ENCODE measurements at places on chromosomes 1 and 21.
A peak's percentile ranks its signal among the peaks of the same experiment; 100 is the strongest.

DNA sequence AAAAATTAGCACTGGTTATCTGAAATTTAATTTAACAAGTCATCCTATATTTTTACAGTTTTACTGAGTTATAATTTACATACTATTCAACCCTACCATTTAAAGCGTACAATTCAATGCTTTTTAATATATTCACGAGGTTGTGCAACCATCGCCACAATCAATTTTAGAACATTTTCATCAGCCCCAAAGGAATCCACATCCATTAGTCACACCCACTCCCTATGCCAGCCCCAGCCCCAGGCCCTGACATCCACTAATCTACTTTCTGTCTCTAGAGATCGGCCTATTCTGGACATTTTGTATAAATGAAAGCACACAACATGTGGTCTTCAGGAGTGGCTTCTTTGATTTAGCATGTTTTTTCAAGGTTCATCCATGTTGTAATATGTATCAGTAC, 134.7 kb downstream of the PSMG1 start:
- no peak for DNase-seq

GRCh38 chr21:31201144-31201543, 142.9 kb downstream of the TIAM1 start:
- no peak for DNase-seq

DNA sequence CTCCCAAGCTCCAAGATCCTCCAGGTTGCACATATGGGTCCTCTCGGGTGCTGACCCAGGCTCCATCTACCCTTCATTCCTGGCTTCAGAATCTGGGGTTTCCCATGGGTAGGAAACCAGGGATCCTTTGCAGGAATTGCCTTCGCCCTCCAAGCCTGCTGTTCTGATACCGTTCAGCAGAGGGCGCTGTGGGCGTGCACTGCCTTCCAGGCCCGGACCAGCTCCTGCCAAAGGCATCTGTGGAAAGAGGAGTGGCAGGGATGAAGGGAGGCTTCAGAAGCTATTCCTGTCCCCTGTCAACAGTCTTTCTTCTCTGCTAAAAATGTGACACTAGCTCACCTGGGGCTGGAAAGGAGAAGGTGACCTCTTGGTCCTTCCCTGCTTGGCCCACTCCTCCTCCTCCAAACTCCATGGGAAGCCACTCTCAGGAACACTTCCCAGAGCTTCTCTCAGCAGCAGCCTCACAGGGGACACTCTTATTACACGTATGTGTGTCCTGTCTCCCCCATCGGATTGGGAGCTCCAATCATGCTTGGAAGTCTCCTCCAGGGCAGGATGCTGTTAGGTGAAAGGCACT, 71.2 kb downstream of the VWA5B1 start:
- DNase-seq = peak; percentile 37

DNA sequence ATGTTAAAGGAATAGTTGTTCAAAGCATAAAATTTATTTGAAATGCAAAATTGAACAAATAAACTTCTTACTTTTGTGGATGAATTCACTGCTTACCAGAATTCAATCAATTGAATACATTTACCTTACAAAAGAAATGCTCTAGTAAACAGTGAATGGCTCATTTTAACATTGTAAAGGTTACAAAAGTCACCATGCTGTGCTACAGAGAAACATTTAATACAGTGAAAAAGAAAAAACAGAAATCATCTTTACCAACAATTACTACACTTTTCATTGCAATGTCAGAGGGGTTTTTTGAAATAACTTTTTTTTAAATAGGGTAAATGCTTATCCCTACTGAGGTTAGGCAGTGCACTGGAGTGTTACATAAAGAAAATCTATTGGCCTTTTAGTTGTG, 853.0 kb downstream of the NCAM2 start:
- no peak for DNase-seq

DNA sequence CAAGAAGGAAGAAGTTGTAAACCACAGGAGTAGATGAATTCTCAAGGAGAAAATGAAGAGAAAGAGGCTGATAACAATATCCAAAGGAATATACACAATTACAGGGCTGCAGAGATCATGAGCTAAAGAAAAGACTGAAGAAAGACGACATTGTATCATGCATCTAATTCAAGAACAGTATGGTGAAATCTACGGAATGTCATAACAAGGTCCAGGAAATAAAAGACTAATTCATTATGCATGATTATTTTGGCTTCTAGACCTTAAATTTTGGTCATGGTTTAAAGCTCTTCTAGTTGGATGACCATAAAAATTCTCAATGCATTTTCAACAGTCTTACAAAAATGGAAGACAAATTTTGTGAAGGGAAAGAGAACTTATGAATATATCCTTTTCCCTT, 71.7 kb downstream of the SH3GLB1 start:
- no peak for DNase-seq

- no peak for DNase-seq
Measured at GRCh38 chr1:87603626-87604025, 274.9 kb downstream of the LMO4 start.

DNA sequence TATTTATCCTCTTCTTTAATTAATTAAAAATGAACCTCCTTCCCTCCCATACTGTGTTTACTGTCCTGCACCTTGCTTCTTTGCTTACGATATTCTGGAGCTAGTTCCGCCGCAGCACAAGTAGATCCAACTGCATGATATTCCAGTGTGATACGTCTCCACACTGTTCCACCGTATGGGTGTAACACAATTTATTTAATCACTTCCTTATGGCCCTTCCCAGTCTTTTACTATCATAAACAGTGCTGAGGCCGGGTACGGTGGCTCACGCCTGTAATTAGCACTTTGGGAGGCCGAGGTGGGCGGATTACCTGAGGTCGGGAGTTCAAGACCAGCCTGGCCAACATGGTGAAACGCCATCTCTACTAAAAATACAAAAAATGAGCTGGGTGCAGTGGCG, 25.7 kb downstream of the CNST start:
- no peak for DNase-seq

- no peak for DNase-seq
Measured at GRCh38 chr1:151309811-151310323, 17.3 kb downstream of the PI4KB start.

- DNase-seq = no peak
Measured at GRCh38 chr1:97691325-97691724, 229.5 kb downstream of the DPYD start.

- no peak for DNase-seq
Measured at GRCh38 chr1:174914991-174915390, 84.8 kb upstream of the CACYBP start.

- DNase-seq = peak; percentile 27
Measured at GRCh38 chr1:112509005-112509659, 367 bp downstream of the WNT2B start.

DNA sequence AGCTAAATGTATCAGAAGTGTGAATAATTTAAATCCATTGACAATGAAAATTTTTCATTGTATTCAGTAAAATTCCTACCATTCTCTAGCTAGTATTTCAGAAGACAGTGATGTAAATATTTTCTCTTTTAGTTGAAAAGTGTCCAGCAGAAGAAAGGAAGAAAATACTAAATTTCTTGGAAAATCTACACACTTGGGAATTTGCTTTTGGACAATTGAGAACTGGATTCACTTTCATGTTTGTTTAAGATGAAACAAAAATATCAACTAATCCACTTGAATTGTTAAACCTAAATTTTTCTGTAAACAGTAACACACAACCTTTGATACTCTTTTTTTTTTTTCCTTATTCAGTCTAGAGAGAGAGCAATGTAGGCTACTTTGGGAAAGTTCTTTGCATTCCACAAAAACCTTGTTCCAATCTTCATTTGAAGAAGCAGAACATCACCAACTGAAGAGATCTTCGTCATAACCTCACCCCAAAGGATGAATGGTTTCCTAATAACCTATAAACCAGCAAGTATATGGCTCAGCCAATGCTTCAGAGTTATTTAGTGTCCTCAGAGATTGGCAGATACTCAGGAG, 155.1 kb upstream of the GORAB start:
- no peak for DNase-seq

GRCh38 chr1:229355661-229356060, 12.8 kb upstream of the CCSAP start:
- DNase-seq = no peak

GRCh38 chr1:199857108-199857507, 170.4 kb upstream of the NR5A2 start:
- DNase-seq = no peak

- no peak for DNase-seq
Measured at GRCh38 chr1:241716915-241717656, 65.0 kb downstream of the WDR64 start.

GRCh38 chr1:177620636-177621190, 349.1 kb downstream of the SEC16B start:
- no peak for DNase-seq

DNA sequence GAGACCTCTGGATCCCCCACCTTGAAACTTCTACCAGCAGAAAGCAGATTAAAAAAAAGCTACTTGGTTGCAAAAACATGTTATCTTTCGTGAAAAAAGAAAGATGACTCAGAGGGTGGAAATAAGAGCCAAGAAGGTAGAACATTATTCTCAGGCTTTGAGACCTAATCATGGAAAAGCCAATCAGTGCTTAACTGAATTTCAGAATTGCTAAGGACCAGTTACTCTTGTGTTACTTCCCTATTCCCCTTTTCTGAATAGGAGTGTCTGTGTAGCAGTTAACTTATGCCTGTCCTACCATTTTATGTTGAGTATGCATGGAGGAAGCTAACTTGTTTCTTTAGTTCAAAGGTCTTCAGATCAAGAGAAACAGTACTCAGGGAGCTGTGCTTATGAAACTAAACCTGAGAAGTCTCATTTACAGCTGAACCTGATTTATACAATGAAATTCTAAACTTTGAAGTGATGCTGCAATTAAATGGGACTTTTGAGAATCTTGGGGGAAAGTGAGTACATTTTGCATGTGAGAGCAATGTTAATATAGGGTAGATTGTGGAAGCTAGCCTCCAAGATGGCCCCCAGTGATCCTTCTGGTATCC, 15.1 kb upstream of the FOXD3 start:
- no peak for DNase-seq

- no peak for DNase-seq
Measured at GRCh38 chr1:116740746-116741145, 13.5 kb upstream of the CD2 start.

DNA sequence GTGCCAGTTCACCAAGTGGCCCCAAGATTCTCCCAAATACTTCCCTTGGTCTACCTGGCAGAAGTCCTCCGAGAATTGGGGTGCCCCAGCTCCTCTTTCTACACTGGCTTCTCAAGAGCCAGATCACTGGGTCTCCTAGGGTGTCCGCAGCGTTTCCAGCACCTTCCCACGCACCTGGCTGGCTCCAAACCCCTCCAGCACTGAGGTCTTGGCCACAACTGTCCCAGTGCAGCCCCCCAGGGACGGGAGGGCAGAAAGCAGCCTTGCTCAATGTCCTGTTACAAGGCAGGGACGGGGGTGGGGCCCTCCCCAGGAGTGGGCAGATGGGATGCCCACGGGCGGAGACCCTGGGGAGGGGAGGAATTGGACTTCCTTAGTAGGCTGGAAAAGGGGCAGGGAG, 1.1 kb downstream of the ECE1 start:
- no peak for DNase-seq

- no peak for DNase-seq
Measured at GRCh38 chr1:79726321-79726720, 719.8 kb upstream of the ADGRL4 start.

DNA sequence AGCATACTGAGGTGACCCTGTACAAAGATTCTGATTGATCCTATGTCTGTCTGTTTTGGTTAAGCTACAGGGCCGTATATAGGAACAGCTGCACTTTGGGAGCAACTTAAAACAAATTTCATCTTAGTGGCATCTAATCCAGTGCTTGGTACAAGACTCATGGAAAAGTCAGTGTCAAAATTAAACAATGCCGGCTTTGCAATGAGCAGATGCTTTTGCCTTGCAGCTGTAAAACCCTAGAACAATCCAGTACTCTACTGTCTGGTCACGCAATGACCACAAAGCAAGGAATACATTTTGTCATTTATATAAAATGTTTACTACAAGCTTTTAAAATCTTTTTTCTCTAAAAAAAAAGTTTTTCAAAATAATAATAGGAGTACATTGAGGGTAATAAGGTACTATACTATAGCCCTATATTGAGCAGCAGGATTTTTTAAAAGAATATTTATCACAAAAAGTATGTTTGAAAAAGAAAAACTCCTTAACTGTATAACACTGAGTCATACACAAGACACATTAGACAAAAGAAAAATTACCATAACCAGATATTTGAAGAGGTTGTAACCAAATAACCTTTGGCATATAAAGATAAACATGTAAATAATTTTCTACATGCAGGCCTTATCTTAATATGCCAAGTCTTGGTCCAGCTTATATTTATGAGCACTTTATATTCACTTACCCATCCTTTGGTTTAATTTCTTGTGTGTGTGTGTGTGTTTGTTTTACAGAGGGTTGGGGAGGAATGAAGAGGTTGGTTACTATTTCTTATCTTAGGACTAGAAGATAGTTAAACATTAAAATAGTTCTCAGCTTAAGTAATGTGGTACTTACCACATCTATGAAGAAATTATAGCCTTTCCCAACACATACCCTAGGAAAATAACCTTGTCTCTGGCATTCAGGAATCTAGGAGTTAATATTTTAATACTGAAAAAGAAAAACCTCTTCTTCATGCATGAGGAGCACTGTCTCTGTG, 262.3 kb downstream of the FAF1 start:
- no peak for DNase-seq

DNA sequence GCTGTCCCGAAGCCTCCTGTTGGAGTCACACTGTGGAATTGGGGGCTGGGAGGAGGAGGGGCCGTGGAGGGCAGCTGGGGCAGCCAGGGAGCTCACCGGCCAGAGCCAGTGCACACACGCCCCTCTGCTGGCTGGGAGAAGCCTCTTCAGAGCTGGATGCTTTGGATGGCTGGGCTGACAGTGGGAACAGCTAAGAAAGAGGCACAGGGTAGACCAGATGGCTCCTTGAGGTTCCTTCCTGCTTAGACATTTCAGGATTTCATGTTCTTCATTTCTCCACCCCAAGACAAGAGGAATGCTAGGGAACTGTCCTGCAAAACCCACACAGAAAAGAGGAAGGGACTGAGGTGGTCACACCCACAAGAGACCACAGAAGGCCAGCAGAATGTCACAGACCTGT, 254.8 kb upstream of the VAMP3 start:
- no peak for DNase-seq

Measured in stimulated activated CD4-positive, alpha-beta T cell treated with anti-CD3 and anti-CD28 coated beads, Interleukin-2, amount 100 ng/mL, for 24 hours (primary cell).